Thyroid gland (tissue), 4 donors: ENCODE measurements at places on chromosomes 6 and 20. TPM values are rescaled to one million over a fixed set of nuclear protein-coding genes. Genes with fewer than 3 reads are reported as not detected.

DNA sequence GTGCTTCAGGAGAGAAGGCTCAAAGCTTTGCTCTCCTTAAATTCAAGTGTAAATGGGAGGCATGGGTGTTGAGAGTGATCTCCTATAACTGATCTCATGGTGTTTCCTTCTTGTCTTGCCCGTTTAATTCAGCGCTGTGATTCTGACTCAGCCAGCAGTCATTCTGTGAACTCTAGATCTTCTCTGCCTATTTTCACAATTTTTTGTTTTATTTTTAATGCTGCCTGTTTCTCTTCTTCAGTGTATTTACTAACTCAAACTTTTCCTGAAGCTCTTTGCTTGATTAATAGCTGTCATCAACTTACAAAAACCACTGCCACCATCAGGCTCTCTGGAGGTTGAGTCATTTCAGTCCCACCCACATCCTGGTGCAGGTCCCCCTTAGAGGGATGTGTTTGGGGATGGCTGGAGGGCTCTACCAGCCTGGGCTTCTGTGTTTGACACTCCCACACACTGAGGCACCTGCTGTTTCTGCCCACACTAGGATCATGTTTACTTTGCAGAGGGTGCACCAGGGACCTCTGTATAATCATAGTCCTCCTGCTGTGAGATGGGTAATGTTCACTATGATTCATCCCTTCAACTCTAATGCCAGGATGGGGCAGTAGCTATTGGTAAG is 94.0 kb downstream of the SHLD1 start:
- no peak overlapping the region for H3K4me3 ChIP-seq
- no peak for DNase-seq
- H3K27ac ChIP-seq, result no peak overlapping the region
- no peaks in the 10 kb centered on the region for H3K36me3 ChIP-seq
- no peaks in the 10 kb centered on the region for H3K4me1 ChIP-seq

The ELOVL2 gene
- total RNA-seq, result 1.0 TPM

DNA sequence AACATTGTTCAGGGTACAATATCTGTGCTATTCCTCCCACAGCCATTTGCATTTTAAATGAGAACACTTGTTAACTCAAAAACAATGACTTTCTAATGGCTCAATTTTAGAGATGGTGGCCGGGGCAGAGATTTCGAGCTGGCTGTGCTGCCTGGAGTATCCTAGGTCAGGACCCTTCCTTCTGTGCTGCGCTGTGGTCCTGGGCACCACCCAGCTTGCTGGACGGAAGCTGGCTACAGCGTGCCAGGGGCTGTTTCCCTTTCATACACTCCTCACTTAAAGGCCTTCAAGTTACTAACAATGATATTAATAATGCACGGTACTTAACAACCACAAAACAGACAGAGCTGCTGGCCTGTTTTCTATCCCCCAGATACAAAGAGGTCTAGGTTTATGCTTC is 194.4 kb upstream of the CST7 start:
- no peak overlapping the region for H3K4me3 ChIP-seq
- no peaks in the 10 kb centered on the region for H3K27me3 ChIP-seq
- no peak overlapping the region for H3K27ac ChIP-seq
- peaks cover 23% of the 10 kb centered on the region for H3K4me1 ChIP-seq
- no peak for DNase-seq
- H3K36me3 ChIP-seq, result no peaks in the 10 kb centered on the region

The WFDC10A gene
- total RNA-seq, result not detected

- peaks cover 13% of the 10 kb centered on the region for H3K4me1 ChIP-seq
- H3K27me3 ChIP-seq, result no peaks in the 10 kb centered on the region
- no peak overlapping the region for H3K27ac ChIP-seq
- no peaks in the 10 kb centered on the region for H3K36me3 ChIP-seq
Measured at GRCh38 chr6:151716526-151716932, 91.0 kb upstream of the ESR1 start.

The CD93 gene
- 15.3 TPM for total RNA-seq

GRCh38 chr6:45658400-45658799 is 280.7 kb upstream of the SUPT3H start:
- no peaks in the 10 kb centered on the region for H3K36me3 ChIP-seq
- no peaks in the 10 kb centered on the region for H3K4me1 ChIP-seq
- H3K27me3 ChIP-seq, result no peaks in the 10 kb centered on the region

DNA sequence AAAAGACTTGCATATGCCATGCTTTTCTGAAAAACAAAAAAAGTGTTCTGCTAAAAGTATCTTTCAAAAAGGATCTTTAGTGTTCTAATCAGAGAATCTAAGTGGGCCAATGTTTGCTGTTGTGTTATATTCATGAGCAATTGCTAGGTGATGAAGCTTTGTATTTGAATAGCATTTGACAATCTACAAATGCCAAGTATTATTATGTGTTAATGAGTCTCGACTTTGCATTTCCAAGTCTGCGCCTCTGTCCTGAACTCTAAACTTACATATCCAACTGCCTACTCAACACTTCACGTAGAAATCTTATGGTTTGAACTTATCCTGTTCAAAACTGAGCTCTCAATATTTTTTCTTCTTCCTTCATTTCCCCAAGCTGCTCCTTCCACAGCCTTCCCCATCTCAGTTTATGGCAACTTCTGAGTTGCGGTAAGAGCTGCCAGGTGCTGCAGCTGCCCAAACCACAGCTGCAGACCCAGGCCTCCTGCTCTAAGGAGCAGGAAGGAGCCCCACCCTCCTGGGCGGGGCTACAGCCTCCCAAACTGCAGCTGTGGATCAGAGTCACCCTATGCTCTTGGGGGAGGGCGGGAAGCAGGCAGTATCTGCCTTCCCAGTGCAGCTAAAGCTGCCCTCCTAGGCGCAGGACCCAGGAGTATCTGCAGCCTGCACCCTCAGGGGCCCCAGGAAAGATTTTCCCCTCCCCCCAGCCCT is 16.7 kb upstream of the MAK start:
- no peaks in the 10 kb centered on the region for H3K27me3 ChIP-seq
- no peak for DNase-seq
- H3K27ac ChIP-seq, result no peak overlapping the region
- no peaks in the 10 kb centered on the region for H3K36me3 ChIP-seq
- no peak overlapping the region for H3K4me3 ChIP-seq

- no peaks in the 10 kb centered on the region for H3K27me3 ChIP-seq
- no peak overlapping the region for H3K4me3 ChIP-seq
- no peak for DNase-seq
- no peaks in the 10 kb centered on the region for H3K36me3 ChIP-seq
Measured at GRCh38 chr6:46719099-46719498, 16.1 kb downstream of the PLA2G7 start.

The NINL gene
- 37.8 TPM for total RNA-seq

DNA sequence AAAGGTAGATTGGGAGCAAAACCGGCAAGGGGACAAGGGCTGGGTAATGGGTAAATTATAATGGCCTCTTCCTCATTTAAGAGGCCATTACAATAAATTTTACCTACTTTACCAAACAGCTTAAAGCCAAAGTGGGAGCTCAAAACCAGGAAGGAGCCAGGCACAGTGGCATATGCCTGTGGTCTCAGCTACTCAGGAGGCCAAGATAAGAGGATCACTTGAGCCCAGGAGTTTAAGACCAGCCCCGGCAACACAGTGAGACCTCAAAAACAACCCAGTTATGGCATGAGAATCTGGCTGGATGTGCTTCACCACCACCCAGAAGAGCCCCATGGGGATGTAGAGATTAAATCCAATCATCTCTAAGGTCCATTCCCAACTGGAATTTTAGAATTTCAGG is 52.9 kb upstream of the TAF8 start:
- no peak overlapping the region for H3K4me3 ChIP-seq
- no peak for DNase-seq
- H3K36me3 ChIP-seq, result no peaks in the 10 kb centered on the region
- H3K27ac ChIP-seq, result no peak overlapping the region

The PRND gene
- total RNA-seq, result not detected

- H3K4me3 ChIP-seq, result no peak overlapping the region
- H3K36me3 ChIP-seq, result no peaks in the 10 kb centered on the region
- H3K27me3 ChIP-seq, result no peaks in the 10 kb centered on the region
- DNase-seq, result no peak
- no peak overlapping the region for H3K27ac ChIP-seq
Measured at GRCh38 chr20:63055575-63056235, 48.9 kb upstream of the BHLHE23 start.

DNA sequence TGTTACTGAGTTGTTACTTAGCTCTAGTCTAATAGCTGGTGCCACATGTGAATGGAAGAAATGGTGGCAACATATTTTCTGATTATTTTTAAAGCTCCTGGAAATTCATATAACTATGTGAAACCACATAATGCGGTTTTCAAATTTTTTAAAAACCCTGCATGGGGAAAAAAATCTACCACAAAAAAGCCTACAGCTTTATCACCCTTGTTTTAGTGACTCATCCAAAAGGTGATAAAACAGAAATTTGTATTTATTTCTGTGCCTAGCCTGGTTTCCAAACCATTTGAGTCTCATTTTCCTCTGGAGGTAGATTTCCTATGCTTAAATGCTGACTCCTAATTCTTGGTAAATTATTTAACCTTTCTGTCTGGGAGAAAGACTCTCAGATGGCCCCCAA is 5.4 kb upstream of the FBXO30 start:
- H3K4me3 ChIP-seq, result no peak overlapping the region
- H3K27me3 ChIP-seq, result no peaks in the 10 kb centered on the region
- H3K4me1 ChIP-seq, result no peaks in the 10 kb centered on the region

The TAP2 gene
- 6.9 TPM for total RNA-seq

DNA sequence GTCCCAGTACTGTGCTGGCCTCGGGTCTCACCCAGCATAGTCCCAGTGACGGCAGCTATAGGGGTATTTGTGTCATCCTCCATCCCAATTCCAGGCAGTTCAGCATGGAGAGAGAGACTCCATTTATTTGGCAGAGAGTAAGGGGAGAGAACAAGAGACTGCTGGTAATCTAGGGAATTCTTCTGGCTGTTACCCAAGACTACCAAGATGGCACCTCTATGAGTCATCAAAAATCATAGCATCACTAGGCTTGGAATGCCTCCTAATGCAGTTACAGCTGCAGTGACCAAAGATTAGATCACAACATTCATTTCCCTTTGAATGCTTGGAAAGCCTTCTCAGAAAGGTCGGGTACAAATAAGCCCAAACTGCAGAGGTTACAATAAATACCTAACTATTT is 660.4 kb upstream of the FLRT3 start:
- H3K4me1 ChIP-seq, result no peaks in the 10 kb centered on the region
- H3K27me3 ChIP-seq, result no peaks in the 10 kb centered on the region
- H3K27ac ChIP-seq, result no peak overlapping the region

GRCh38 chr6:93341900-93342613 is 77.3 kb downstream of the EPHA7 start:
- no peak for DNase-seq
- no peak overlapping the region for H3K4me3 ChIP-seq
- no peaks in the 10 kb centered on the region for H3K4me1 ChIP-seq
- no peaks in the 10 kb centered on the region for H3K27me3 ChIP-seq
- no peak overlapping the region for H3K27ac ChIP-seq

DNA sequence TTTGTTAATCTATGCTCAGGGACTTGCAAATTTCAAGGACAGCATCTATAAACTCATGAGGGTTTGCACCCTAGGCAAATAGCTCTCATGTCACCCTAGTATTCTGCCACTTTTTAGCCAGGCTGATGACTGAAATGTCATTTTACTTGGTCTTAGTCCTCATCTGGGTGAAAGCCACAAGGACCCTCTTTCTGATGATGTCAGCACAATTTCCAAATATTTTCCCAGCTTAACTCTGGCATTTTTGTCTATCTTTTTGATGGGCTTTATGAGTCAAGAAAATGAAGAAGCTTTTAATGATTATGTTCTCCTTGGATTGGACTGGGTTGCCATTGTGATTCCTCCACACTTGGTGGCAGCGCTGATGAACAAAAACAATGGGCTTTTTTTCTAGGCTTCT is 420.1 kb upstream of the BTBD3 start:
- no peaks in the 10 kb centered on the region for H3K27me3 ChIP-seq
- H3K36me3 ChIP-seq, result no peaks in the 10 kb centered on the region
- H3K27ac ChIP-seq, result no peak overlapping the region
- no peak overlapping the region for H3K4me3 ChIP-seq
- no peak for DNase-seq
